Stimulated activated CD4-positive, alpha-beta T cell treated with anti-CD3 and anti-CD28 coated beads, Interleukin-1b, Interleukin-23, amount 100 ng/mL, for 1 hour (primary cell): ENCODE measurements at places on chromosomes 4 and X.

DNA sequence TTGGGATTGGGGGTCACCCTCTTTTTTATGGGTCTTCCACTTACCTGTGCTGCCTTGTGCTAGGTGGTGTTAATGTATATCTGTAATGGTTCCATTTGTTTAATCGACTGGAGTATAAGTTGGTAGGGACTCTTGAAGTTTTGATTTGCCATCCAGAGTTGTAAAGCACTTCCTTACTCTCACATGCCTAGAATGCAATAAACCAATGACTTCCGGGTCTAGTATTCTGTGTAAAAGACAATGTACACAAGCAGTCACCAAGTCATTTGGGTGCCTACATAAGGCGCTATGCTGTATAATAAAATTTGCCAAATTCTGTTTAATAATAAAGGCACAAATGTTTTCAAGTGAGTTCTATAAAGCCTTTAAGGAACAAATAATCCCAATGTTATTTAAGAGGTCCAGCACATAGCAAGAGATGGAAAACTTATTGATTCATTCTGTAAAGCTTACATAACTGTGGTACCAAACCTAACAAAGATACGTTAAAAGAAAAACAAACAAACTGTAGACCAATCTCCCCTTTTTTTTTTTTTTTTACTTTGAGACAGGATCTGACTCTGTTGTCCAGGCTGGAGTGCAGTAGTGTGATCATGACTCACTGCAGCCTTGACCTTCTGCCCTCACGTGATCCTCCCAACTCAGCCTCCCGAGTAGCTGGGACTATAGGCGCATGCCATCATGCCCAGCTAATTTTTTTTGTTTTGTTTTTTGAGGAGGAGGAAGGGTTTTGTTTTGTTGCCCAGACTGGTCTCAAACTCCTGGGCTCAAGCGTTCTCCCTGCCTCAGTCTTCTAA, 41.5 kb upstream of the HPRT1 start:
- DNase-seq: no peak

GRCh38 chrX:66045894-66046293, 6.0 kb upstream of the VSIG4 start:
- DNase-seq: no peak

DNA sequence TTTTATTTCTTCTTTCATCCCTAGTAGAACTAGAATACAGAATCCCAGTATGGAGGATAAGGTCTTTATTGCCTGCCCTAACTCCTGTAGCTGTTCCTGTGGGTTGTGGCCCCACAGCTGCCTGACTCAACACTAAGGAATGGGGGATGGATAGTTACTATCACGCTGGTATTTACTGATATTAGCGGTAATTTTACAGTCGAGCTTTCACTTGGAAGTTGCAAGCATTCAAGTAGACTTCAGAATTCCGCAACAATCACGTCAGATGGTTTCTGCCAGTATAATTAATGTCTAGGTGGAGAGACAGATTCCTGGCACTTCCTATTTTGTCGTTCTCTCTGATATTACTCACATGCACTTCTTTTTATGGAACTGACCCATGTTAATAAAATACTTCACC, 489.8 kb downstream of the PABPC4L start:
- DNase-seq: no peak

DNA sequence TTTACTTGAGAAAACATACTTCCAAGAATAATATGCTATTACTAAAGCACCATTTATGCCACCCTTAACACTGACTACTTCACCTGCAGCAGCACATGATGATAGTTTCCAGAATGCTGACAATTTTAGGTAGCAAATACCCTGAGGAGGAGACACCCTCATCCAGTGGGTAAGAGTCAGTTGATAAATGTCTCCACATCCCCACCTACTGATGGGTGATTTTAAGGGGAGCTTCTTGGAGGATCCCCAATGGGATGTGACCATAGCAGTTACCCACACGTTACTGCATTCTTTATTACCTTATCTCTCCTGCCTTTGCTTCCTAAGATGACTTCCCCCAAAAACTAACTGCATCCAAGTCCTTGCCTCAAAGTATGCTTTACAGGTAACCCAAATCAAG, 131.2 kb upstream of the SMARCAD1 start:
- DNase-seq: no peak

GRCh38 chr4:116321471-116321870, 763.9 kb downstream of the TRAM1L1 start:
- no peak for DNase-seq
